ENCODE measurements at places on chromosomes 1 and 21.

- no peak for DNase-seq
Measured at GRCh38 chr1:94773296-94773809, 46.8 kb upstream of the SLC44A3 start.

GRCh38 chr21:46115441-46116188 lies 17.7 kb downstream of the COL6A2 start:
- no peak for DNase-seq

- no peak for DNase-seq
Measured at GRCh38 chr1:208043691-208044181, 132.8 kb upstream of the CD34 start.

GRCh38 chr1:20980051-20980450 lies 192.9 kb upstream of the HP1BP3 start:
- DNase-seq = no peak

DNA sequence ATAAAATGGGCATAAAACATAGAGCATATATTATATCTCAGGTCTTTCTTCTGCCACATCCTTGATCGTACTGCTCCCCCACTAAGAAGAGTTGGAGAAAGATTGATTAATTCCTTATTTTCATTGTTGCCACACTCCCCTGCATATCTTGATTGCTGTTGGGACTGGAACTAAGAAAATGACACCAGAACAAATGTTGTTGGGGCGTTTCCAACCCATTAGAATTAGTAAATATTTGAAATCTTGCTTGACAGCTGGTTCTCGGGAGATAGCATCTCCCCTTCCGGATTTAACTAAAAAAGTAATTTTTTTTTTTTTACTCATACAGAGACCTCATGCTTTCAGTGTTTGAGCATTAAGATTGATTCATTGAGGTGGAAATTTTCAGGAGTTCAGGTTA lies 493.0 kb upstream of the PLXNA2 start:
- no peak for DNase-seq

- no peak for DNase-seq
Measured at GRCh38 chr1:227449051-227449450, 114.3 kb upstream of the ZNF678 start.

- DNase-seq = no peak
Measured at GRCh38 chr1:62088439-62088838, 106.2 kb upstream of the L1TD1 start.

DNA sequence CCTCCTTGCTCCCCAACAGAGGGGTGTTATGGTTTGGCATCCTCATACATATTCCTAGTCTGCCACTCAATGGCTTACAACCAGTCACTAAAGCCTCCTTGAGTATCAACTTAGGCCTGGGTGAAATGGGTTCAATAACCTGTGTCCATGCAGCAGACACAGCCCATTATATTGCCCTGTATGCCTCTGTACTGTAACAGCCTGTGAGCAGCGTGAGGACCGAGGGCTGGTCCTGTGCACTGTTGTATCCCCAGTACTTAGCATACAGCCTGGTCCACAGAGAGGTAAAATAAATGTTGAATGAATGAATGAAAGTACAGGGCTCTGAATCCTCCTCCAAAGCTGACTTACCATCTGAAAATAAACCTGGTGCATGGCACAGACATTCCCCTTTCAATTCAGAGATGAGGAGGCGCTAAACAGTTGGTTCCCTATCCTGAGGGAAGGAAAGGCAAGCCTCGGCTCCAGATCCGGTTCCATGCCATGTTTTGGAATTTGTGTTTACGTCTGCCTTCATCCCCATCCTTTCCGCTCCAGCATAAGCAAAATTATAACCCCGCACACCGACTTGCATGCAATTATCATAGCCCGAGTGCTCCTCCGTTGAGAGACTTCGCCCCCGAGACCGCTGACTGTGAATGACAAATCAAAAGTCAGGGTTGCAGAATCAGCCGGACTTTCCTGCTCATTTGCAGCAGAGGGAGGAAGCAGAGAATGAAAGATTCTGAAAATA lies 45.0 kb upstream of the DNAJC6 start:
- DNase-seq = no peak

GRCh38 chr1:162570718-162571117 lies 9.2 kb downstream of the UAP1 start:
- DNase-seq = no peak

- no peak for DNase-seq
Measured at GRCh38 chr1:67977756-67978155, 72.7 kb downstream of the DIRAS3 start.

DNA sequence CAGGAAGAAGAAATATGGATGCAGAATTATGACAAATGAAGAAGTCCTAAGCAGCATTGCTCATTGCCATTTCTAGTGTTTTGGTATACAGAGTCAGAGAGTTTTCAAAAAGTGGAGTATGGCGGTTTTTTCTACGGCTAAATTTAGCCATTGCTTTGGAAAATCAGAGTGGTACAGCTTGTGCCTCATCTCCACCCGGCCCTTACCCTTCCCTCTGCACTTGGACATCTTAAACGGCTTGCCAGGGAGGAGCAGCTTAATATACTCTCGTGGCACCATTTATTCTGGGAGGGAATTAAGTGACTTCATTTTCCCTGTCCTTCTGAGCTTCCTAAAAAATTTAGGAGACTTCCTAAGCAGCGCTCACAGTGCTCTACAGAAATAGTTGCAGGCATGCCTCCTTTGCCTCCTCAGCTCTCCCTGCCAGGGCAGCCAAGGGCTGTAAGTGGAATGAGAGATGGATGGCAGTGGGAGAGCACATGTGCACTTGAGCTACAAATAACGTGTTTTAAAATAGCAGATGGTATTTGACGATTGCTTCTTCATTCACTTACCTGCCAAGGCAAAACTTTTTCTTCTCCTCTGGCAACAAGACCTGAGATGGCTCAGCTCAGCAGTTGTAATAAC lies 51.5 kb upstream of the VAMP3 start:
- no peak for DNase-seq

DNA sequence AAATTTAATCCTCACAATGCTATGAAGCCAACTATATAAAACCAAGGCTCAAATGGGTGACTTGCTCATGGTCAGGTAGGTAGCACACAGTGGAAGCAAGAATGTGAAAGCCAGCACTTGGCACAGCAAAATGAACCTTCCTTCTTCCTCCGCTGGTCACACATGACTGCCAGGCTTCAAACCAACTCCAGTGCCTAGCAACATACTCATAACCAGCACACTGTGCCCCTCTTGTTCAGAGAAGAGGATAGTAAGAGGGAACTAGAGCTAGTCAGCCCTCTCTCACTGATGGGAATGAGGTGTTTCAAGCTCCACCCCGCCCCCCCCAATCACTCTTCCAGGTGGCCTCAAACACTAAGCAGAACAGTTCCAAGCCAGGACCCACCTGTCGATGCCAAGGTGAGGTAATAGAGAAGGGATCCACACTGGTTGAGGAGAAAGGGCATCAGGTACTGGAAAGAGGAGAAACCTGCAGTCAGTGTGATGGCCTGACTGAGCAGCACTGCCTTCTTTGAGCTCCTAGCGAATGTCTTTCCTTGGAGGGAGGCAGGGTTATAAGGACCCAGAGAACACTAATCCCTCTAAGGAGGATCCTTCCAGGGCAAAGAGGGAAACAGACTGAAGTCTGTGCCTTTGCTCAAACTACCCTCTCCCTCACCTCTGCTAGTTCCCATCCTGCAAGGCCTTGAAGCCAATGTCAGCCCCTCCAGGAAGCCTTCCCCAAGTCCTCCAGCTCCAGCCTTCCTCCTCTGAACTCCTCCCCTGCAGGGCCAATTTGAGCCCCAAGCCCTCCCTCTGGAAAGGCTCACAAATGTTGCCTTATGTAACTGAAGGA lies 1.2 kb downstream of the TMEM234 start:
- no peak for DNase-seq

DNA sequence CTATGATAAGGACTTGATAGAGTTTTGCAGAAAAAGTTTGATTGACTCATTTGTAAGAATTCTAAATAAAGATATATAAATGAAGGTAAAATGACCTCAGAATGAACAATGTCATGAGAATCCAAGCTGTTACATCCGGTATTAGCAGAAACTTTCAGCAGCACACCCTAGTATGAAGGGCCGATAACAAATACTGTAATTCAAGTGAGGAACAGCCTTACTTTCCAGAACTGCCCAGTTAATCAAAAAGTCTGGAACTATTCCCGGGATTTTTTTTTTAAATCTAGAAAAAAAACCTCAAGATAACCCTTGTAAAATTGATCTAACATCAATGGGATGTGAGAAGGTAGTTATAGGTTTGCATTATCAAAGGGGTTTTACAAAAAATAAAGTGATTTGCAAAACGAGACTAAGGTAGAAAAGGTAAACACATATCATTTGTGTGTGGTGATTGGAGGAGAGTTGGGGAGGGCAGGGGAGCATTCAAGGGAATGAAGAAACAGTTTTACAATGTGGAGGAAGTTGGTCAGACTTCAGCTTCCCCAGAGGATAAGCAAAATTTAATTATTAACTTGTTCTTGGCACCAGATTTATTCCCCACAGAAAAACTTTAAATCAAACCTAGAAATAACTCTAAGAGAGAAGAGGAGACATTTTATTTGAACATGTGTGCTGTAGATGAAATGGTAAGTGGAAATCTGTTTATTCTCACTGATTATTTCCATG lies 75.9 kb upstream of the VCAM1 start:
- DNase-seq = no peak

DNA sequence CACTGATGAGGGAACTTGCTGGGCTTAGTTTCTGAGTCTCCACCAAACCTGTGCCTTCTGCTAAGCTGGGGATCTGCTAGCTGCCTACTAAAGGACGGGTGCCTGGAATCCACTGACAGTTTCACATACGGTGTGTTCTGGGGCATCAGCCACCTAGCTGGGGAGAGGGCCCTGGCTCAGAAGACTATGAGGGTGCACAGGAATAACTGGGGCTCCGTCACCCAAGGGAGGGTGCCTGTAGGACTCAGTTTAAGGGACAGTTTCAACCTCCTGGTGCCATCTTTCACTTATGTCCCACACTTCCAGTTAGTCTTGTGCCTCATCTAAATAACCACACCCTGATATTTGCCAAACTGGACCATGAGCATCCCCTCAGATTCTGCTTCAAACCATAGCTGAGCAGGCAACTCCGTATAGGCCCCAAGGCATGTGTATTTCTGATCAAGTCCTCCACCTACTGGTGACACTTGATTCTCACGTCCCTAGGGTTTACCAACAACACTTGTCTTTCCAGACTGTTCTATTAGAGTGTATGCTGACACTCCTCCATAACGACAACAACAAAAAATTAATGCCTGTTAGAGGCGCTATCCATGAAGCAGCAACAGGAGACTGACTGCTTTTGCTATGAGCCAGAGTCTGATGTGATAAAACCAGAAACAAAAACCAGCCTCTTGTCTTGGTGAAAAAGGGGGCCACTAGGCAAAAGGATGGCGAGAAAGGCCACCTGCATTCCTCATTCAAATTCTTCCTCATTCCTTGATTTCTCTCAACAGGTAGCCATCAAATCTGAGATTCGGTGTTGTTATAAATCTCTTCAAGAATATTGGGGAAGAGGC lies 55.0 kb upstream of the PAXBP1 start:
- no peak for DNase-seq

DNA sequence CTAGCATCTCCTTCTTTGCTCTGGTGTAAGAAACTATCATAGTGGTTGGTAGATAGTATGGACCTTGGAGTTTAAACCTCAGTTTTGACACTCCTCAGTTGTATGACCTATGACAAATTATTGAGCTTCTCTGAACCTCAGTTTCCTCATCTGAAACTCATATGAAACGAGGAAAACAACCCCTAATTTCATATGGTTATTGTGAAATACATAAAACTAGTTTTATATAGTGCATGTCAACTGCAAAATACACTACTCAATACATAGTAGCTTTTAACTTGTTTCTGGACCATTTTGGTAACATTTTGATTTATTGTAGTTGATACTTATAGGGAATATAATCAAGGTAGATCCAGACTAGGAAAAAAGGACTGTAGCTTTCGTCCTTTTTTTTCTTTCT lies 32.9 kb downstream of the CLIC4 start:
- no peak for DNase-seq

- no peak for DNase-seq
Measured at GRCh38 chr1:103199001-103199400, 90.7 kb upstream of the COL11A1 start.

DNA sequence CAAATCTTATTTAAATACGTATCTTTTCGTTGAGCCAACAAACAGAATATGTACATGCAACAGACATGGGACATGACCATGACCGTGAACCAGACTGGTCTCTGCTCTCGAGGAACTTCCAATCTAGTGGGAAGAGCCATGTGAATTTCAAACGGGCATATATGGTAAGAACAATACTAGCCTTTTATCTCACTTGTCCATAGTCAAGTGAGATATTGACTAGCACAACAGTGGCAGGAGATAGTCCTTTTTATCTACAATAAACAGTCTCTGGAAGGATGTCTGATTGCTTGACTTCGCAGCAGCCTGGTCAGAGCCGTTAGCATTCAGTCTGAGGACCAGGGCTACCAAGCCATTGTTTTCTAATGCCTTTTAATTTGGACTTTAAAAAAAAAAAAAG lies 12.6 kb upstream of the PLA2G2C start:
- no peak for DNase-seq

DNA sequence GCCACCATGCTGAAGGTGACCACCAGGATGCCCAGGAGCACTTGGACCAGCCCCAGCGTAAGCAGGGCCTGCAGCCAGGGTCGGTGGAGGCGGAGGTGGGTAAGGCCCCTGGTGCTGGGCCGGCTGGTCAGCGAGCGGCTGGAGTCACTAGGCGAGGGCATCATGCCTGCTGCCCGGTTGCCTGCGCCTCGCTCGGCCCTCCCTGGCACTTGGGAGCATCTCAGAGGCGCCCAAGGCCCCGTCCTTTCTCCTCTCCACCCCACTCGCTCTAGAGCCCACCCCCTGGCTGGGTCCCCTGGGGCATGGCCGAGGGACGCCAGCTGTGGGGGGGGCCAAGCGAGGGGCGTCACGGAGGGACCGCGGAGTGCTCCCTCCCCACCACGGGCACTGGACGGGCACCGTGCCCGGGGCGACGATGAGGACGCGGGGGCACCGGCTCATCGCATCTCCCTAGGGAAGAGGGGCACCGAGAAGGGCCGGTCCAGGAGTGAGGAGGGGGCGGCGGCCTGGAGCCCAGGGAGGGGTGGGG lies 505 bp downstream of the ENTREP3 start:
- no peak for DNase-seq

DNA sequence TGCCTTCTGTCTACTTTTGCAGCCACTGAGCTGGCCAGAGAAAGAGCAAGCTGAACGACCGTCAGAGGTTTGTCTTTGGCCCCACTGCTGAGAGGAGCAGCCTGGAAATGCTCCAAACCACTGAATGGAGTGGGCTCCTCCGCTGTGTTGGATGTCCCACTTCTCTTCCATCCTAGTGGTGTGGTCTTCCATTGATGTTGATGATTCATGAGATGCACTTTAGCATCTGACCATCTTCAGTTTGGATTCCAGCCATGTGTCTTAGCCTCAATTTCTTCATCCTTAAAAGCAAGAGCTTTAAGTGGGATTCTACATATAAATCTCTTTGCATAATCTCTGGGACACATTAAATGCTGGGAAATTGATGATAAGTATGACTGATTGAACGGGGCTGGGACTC lies 276.9 kb downstream of the SIPA1L2 start:
- DNase-seq = no peak

- no peak for DNase-seq
Measured at GRCh38 chr21:33075128-33075527, 5.2 kb downstream of the OLIG1 start.

- no peak for DNase-seq
Measured at GRCh38 chr1:158840236-158840635, 9.1 kb downstream of the MNDA start.

GRCh38 chr1:89725631-89726030 lies 92.7 kb downstream of the LRRC8C start:
- DNase-seq = no peak

Data from activated T-helper 1 cell treated with anti-CD3 and anti-CD28 coated beads, Interleukin-2, amount 50 U/mL, for 16 hours (primary cell).